ENCODE measurements at places on chromosomes 16 and 17. TPM values are rescaled to one million over a fixed set of nuclear protein-coding genes. Genes with fewer than 3 reads are reported as not detected.

CEP112 gene
- 24.5 TPM for total RNA-seq

ZSWIM7 gene
- total RNA-seq, result 39.0 TPM

CPHXL2 gene
- not detected for total RNA-seq

CCL1 gene
- total RNA-seq, result not detected

PGP gene
- 50.2 TPM for total RNA-seq

NLRP1 gene
- 55.4 TPM for total RNA-seq

PMFBP1 gene
- total RNA-seq, result 4.0 TPM

CCL11 gene
- total RNA-seq, result not detected

LGALS9C gene
- not detected for total RNA-seq

PIP4K2B gene
- 105 TPM for total RNA-seq

NSMCE1 gene
- total RNA-seq, result 30.4 TPM

FNDC8 gene
- not detected for total RNA-seq

EPX gene
- total RNA-seq, result not detected

HCFC1R1 gene
- total RNA-seq, result 28.6 TPM
